ENCODE measurements at places on chromosomes 13 and 19.

DNA sequence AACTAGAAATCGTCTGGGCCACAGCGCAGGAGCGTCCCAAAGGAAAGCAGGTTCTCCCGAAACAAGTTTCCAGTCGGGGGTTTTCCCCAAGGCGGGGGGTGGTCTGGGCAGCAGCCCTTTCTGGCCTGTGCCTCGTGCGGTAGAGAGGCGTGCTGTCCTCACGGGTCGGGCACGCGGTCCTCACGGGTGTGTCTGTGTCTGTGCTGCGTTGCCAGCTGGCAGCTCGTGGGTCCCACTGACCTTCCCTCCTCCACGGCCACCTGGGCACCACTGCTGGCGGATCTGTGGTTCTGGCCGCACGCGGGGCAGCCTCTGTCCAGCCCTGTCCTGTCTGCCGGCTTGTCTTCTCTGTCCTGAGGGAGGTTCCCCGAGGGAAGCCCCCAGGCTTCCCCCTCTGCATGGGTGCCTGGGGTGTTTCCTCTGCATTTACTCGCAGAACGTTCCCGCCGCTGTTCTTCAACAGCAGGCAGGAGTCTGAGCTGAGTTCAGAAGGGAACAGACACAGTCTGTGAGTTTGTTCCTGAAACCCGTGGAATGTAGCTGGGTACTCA, 98.2 kb upstream of the MCF2L start:
- no peak for DNase-seq

DNA sequence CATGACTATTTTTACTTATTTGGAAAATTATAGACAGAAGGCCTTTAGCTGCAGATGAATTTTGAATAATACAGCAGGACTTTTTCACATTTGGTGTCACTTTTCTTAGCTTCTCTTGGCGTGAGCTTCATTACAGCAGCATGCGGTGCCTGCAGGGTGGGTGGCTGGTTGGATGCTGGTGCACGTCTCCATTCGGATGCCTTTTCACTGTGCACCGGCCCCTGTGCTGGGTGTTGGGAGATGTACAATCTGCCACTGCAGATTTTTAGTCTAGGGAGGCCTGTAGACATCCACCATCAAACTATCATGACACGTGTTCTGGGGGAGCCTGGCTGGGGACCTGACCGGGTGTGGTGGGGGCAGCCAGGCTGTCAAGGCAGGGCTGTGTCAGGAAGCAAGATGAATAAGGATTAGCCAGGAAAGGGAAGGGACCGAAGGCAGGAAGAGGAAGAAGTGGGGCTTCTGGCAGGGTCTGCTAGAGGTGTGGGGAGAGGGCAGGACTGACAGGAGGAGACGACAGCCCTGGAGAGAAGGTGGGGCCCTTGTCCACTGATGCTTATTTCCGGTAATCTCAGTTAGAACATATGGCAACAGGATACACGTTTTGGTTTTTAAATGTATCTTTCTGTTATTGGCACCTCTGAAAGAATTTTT, 88.8 kb downstream of the ARHGEF7 start:
- no peak for DNase-seq

DNA sequence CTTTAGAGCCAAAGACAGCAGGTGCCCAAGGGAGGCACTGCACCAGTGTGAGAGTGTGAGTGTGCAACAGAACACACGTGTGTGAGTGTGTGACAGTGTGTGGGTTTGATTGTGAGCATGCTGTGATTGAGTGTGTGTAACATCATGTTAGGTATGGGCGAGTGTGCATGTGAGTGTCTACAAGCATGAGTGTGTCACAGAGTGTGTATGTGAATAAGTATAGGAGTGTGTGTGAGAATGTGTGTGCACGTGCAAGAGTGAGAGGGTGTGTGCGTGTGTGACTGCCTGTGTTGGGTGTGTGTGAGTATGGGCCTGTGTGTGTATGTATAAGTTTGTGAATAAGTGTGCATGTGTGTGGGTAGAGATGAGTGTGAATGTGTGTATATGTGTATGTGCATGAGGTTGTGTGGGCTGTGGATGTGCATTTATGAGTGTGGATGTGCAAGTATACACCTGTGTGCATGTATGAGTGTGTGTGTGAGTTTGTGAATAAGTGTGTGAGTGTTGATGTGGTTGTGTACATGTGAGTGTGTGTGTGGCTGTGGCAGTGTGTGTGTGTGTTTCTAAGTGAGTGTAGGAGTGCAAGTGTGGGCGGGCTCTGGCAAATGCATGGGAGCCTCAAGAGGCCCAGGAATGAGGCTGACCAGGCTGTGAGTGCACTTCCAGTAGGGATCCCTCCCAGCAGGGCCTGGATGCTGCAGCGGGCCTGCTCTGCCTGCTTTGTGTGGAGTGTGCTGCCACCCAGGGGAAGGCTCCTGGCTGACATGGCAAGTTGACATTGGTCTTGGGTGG, 198.4 kb downstream of the COL4A1 start:
- DNase-seq: peak; percentile 89

- DNase-seq: no peak
Observed at GRCh38 chr13:107203146-107203847, 635.4 kb upstream of the ARGLU1 start.
